GM12891 (cell line): ENCODE measurements at places on chromosomes 11 and 22.

DNA sequence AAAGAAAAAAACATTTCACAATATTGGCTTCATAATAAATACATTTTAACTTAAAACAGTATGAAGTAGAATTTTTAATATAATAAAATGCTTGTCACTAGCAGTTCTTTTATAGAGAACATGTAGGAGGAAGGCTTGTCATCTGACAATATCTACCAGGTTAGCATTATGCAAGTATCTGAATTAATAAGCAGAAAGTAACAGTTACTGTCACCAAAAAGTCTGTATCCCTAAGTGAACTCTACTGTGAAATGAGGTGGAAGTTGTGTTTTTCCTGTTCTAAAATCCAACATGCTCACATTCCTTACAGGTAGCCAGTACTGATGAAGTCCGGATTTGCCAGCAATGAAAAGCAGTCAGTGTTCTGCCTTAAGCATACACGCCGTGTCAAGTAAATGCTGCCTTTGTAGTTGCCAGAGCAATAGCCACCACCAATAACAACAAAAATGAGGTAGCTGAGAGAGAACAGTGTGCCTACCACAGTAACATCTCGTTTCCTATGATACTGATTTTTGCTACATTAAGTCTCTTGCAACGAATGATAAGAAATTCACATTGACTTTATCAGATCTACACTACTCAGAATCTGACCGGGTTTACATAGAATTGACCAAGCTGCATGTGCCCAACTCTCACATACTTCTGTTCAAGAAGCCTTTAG is 95.5 kb downstream of the SIK3 start:
- no peak for DNase-seq

GRCh38 chr11:114449845-114450244 is 10.6 kb downstream of the REXO2 start:
- DNase-seq: no peak

DNA sequence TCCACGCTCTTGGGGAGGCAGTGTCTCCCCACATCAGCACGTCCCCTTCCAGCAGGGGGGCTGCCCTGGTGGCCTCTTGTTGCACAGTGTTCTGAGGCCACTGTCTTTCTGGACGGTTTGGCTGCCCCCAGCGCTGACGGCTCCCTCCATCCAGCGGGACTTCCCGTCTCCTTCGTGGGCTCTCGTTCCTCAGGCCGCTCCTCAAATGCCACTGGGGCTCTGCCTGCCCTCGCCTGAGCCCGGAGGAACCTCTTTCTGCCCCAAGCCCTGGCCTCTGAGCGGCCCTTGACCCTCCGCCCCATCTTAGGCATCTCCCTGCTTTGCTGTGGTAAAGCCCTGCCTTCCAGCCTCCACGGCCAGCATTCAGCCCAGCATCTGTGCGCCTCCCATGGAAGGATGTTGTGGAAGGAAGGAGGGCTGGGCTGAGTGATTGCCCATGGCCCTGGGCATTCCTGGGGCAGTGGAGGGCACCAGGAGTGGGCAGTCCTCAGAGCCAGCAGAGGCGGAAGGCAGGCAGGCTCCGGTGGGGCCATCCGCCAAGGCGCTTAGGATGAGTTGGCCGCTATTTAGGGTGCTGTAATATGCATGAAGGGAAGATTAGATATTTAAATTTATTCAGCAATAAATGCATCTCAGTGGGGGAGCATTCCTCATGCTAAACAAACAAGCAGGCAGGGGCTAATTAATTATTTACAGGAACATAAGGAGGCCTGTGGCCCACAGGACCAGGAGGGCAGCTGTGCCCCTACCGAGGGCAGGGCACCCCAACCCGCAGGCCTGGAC is 17.8 kb downstream of the OTUB1 start:
- no peak for DNase-seq

- no peak for DNase-seq
Measured at GRCh38 chr11:33187998-33188722, 26.9 kb upstream of the CSTF3 start.

DNA sequence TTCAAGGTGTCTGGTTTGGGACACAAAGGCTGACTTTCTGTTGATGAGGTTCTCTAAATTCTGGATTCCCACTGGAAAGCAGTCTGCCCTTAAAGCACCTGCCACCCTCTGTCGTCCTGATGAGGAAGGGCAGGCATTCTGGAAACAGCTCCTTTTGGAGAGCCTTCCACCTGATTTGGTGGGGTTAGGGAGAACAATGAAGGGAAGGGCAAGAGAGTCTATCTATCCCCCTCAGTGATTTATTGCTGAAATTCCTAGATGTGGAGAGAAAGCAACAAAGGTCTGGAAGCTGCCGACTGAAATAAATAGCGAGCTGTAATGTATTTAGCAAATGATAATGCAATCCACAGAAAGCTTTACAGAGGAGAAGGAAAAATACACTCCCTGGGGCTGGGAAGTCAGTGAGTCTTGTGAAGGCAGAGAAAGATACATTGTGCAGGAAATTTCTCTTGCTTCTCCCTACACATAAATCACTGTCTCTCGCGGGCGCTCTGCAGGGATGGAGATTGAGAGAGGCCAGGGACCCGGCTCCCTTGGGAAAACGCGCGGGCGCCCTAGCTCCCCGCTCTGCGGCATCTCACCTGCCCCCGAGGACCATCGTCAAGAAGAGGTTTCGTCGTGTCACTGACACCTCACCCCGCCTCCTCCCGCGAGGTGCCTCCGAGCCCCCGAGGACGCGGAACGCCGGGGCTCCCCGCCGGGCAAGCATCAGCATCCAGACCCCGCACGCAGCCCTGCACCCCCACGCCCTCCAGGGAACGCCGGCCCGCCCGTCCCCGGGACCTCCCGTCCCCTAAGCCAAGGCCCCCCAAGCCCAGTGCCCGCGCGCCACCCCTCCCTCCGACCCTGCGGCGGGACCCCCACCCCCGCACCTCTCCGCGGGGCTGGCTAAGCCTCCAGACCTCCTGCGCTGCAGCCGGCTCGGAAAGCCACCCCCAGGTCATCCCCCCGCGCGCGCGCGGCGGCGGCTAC is 673 bp downstream of the CDON start:
- no peak for DNase-seq

DNA sequence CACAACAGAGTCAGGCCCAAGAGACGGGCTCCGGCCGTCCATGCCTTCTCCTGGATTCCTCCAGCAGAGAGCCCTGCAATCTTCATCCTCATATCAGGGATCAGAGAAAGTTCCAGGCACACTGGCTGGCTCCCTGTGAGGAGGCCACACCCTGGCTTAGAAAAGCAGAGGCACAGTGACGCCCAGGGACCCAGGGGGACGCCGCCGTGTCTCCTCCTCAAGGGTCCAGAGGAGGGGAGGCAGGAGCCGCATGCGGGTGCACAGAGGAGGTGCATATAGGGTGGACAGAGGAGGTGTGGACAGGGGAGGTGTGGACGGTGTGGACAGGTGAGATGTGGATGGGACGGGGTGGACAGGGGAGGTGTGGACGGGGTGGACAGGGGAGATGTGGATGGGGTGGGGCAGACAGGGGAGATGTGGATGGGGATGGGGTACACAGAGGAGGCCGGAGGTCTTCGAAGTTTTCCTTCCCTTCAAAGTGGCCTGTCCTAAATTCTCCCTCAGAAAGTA is 1521.9 kb downstream of the BRD1 start:
- no peak for DNase-seq

GRCh38 chr11:64437426-64437825 is 78.5 kb downstream of the RPS6KA4 start:
- DNase-seq: no peak

- no peak for DNase-seq
Measured at GRCh38 chr11:117376517-117376916, 48.9 kb downstream of the CEP164 start.

DNA sequence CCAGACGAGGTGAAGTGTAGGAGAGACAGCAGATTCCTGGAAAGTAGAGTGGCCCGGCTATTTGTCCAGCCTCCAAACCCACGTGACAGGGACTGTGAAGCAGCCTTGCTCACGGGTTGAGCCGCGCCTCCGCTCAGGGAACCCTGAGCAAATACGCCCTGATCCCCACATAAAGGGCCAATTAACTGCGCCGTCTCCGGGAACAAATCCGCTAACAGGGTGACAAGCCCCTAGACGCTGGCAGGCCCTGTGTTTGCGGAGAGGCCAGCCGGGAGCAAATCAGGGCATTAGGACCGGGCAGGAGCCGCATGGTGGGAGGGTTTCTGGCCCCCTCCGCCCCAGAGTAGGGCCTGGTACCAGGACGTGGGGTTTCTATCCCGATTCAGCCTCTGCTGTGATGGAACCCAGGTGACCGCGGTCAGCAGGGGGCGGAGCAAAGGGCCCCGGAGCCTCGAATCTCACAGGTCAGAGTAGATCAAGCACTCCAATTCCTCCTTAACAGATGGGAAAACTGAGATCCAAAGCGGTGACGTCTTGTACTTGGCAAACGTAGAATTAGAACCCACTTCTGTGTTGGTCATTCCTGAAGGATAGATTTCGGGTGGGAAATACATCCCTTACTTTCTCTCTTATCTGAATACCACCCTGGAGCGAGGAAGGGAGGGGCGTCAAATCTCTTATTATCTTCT is 2.0 kb upstream of the ROBO3 start:
- no peak for DNase-seq

GRCh38 chr11:111976119-111976766 is 39.1 kb downstream of the DIXDC1 start:
- no peak for DNase-seq

- DNase-seq: no peak
Measured at GRCh38 chr11:116175707-116176106, 597.1 kb downstream of the BUD13 start.

DNA sequence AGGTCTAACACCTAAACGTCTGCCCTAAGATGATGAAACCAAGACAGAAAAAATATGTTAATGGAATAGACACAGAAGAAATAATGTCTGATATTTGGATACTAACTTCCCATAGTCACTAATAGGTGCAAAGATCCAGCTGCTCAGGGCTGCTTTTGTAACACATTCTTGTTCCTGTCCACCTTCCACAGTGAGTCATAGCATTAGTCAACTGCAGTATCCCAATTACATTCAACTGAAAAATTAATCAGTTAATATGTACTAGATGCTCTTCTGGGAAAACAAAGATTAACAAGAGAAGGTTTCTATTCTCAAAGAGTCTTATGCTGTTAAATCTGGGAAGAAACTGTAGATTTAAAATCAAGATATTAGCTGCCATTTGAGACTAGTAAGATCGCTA is 47.6 kb downstream of the HEPHL1 start:
- no peak for DNase-seq

- DNase-seq: no peak
Measured at GRCh38 chr11:19918302-19919049, 205.8 kb downstream of the NAV2 start.

DNA sequence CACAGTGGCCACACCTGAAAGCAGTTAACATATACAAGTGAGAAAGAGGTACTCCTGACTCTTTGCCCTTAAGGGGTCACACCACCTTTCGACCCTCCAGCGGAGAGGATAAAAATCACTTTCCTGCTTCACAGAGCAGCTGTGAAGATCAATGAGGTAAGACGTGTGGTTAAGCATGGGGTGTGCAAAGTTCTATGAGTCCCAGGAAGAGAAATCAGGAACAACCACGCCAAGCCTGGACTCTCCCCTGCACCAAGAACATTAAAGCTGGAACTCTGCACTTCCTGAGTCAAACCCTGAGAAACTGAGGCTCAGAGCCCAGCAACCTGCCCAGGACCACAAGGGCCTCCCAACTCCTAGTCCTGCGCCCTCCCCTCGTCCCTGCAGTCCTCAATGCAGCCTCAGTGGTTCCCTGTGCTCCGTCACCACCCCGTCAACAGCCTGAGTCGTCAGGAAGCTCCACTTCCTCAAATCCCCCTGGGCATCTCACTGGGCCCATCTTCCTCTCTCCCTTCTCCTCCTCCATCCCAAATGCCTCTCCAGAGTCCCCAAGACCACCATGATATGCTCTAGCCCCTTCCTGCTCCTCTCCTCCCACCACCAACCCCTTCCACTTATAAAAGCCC is 17.7 kb downstream of the TNKS1BP1 start:
- DNase-seq: no peak

GRCh38 chr22:40535189-40535512 is 101.4 kb downstream of the MRTFA start:
- no peak for DNase-seq

GRCh38 chr11:1701091-1701807 is 4.3 kb downstream of the KRTAP5-6 start:
- DNase-seq: no peak

- no peak for DNase-seq
Measured at GRCh38 chr11:104546501-104546900, 351.8 kb downstream of the CASP12 start.

- no peak for DNase-seq
Measured at GRCh38 chr11:126585388-126585773, 229.9 kb downstream of the ST3GAL4 start.

DNA sequence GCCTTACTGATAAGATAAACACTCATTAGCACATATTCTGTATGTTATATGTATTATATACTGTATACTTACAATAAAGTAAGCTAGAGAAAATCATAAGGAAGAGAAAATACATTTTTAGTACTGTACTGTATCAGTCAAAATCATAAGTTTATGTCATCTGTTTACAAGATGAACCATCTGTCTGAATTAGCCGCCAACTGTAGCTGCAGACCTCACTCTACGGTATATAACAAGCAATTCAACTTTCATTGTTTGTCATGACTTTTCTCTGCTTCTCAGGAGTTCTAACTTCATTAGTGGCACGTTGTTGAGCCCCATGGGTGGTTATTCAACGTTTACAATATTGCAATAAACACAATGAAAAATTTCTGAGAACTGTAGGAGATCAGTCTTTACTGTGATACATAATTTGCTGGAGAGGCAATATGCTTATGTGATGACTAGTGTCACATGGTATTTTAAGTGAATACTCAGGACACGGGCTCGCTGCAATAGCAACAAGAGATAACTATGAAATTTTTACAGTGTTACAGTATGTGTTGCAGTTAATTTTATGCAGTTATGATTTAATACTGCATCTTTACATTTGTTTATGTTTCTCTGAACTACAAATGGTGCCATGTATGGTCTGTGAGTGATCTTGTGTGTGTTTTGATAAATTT is 132.2 kb upstream of the CTSC start:
- DNase-seq: no peak

DNA sequence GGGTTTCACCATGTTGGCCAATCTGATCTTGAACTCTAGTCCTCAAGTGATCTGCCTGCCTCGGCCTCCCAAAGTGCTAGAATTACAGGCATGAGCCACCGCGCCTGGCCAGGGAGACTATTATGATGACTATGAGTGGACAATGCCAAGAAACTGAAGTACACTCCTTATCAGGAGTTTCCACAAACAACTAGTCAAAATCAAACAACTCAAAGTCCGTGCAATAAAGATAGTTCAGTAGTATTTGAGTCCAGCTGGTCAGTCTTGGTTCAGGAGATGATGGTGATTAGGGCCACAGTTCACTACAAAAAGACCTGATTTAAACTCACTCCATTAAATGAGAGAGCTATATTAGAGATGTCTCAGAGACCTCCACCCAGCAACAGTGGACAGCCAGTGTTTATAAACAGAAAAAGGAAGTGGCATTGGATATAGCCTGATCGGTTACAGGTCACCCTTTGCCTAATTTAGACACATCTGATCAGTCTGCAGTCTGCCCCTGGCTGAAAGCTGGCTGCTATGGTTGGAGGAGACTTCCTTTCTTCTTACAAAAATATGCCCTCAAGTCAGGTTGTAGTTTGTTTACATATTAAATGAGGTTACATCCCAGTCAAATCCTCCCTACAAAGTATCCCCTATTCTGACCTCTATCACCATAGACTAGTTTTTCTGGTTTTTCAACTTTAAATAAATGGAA is 17.0 kb downstream of the CD3E start:
- no peak for DNase-seq
